ENCODE measurements at places on chromosomes 6 and 20.

GRCh38 chr6:169243661-169244060 lies 10.0 kb downstream of the THBS2 start:
- no peak for DNase-seq

- DNase-seq: no peak
Observed at GRCh38 chr6:41682497-41683272, 44.4 kb downstream of the MDFI start.

GRCh38 chr6:2117447-2117846 lies 128.0 kb downstream of the GMDS start:
- no peak for DNase-seq

GRCh38 chr6:155187994-155188706 lies 75.7 kb upstream of the CLDN20 start:
- DNase-seq: no peak

GRCh38 chr6:138691595-138692057 lies 81.9 kb upstream of the CCDC28A start:
- DNase-seq: no peak

DNA sequence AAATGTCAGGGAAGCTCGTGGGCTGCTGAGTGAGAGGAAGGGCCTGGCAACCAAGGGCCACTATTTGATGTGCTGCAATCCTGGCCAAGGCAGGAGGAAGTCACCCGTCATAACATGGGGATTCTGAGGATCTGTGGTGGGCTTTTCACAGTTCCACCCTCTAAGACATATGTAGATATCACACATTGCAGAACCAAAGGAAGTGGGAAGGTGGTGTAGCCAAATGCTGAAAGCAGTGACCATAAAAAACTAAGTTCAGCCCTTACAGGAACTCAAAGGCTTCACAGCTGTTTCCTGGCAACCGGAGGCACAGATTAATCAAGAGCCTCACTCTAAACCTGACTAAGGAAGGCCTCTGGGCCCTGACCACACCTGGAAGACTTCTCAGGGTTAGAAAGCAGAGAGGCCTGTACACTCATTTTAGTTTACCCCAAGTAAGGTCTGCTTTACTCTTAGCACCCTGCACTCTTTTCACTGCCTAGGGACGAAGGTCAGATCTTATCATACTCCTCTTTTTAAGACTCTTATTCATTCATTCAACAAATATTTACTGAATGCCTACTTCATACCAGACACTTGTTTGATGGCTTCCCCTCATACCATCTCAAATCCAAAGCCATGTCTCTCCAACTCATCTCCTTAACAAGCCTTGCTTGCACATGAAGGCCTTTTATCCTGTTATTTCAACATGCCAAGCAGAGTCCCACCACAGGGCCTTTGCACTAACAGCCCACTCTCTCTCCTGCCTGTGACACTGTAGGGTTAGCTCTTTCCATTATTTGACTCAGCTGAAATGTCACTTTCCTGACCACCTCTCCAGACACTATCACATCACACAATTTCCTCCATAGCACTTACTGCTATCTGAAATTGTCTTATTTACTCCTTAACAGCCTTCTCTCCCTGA lies 2.6 kb downstream of the UBE2V1 start:
- no peak for DNase-seq

- DNase-seq: no peak
Observed at GRCh38 chr6:31405996-31406395, 2.6 kb downstream of the MICA start.

DNA sequence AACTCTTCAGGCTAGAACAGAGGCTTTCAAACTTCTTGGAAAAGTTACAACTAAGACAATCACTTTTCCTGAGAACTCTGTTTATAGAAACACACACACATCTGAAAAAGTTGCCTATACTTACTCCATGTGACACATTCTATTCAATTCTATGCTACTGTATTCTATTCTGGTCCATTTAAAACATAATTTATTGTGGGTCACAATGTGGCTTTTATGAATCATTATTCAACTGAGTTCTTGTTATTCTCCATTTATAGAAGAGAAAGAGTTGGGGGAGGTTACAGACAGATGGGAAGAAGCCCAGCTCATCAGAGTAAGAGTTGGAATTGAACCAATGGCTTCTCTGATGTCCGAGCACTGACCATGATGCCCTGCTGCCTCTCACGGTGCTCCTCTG lies 21.6 kb upstream of the BCAS1 start:
- no peak for DNase-seq

GRCh38 chr6:109349419-109349987 lies 32.8 kb downstream of the CD164 start:
- no peak for DNase-seq

GRCh38 chr20:13650474-13650873 lies 11.7 kb upstream of the TASP1 start:
- DNase-seq: no peak

DNA sequence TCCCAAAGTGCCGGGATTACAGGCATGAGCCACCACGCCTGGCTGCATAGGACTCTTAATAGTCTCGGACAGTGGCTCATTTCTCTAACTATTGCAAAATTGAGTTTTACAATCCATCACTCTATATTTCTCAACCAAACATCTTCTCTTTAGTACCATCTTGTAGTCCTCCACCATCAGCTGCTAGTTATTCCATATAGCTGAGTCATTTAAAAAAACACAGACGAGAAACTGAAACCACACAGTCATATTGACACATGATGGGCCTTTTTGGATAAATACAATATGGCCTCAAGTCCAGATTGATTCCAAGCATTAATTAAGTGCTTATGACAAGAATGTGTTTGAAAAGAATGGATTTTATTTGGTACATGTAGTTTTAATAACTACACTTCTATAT lies 599.1 kb downstream of the MEI4 start:
- no peak for DNase-seq

DNA sequence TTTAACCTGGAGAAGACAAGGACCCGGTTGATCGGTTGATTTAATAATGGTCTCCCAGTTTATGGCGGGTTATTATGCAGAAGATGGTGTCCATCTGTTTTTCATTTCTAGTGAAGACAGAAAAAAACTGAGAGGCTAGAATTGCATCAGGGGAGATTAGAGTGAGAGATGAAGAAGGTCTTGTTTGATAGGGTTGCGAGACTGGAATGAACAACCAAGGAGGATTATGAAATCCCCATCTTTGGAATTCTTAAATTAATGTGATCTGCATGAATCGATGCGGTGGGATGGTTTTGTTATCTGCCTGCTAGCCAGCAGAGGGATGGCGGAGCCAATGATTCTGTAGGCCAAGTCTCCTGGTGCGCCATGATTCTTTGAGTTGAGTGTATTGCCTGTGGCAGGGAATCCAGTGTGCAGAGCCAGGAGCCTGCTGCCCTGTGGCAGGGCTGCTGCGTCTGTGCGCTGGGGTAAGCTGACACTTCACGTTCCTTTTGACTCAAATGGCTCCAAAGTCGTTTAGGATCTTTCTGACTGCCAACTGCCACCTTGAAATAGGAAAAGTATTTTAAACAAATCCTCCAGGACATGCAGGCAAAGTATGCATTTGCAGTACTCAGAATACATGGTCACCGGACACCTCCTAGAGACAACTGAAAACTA lies 200.1 kb downstream of the CLIC5 start:
- no peak for DNase-seq

GRCh38 chr20:36775826-36776225 lies 2.3 kb upstream of the DSN1 start:
- no peak for DNase-seq

DNA sequence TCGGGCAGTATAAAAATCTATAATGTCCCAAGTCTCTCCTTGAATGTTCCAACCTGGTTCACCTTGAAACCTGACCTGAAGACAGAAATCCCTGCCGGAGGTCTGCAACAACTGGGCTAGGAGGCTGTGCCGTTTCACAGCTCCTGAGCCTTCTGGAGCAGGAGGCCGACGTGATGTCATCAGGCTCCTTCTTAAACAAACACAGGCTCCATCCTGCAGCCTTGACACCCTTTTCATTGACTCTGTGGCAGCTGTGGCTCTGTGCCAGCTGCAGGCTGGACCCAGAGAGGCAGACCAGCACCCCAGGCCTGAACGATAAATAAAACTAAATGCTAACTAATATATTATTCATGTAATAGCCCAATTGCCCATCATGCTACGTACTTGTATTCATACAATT lies 483.9 kb downstream of the CD83 start:
- no peak for DNase-seq

DNA sequence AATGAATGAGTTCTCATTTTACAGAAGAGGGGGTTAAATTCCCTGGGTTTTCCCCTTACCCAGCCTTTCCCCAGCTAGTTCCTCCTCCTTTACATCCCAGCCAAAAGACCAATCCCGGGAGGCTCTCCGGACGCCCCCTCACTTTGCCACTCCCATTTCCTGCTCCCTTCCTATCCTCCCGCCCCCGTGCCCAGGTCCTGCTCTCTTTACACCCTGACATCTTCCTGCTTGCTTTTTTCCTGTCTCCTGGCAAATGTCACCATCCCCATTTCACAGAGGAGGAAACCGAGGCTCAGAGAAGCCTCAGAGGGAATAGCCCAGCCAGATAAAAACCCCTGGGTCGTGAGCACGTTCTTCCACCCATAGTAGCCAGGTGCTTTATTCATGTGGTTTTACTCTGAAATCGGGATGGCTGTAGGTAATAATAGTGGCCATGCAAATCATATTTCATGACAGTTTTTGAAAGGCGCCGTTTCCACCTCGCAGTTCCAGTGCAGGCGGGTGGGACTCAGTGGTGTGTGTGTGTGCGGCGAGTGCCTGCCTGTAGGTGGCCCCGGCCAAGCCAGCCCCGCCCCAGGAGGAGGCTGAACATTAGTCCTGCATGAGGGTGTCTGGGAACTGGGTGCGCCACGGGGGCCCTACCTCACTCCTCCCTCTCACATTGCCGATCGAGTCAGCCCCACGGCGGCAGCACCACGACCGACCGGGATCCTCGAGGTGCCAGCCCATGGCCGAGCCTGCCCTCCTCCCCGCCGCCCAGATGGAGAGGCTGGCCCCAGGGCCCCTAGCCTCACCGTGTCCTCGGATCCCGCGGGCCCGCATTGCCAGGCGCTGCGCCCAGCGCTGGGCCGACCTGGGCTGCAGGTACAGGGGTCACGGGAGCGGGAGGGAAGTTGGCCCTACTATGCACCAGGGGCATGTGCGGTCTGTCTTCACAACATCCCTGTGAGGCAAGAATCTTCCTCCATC lies at the start of gene ARHGAP40:
TSS of gene ARHGAP40 (plus strand) at position 594 of the 969 bp plus-strand sequence.
- DNase-seq: no peak

- no peak for DNase-seq
Observed at GRCh38 chr20:58697201-58697866, 4.7 kb downstream of the NPEPL1 start.

DNA sequence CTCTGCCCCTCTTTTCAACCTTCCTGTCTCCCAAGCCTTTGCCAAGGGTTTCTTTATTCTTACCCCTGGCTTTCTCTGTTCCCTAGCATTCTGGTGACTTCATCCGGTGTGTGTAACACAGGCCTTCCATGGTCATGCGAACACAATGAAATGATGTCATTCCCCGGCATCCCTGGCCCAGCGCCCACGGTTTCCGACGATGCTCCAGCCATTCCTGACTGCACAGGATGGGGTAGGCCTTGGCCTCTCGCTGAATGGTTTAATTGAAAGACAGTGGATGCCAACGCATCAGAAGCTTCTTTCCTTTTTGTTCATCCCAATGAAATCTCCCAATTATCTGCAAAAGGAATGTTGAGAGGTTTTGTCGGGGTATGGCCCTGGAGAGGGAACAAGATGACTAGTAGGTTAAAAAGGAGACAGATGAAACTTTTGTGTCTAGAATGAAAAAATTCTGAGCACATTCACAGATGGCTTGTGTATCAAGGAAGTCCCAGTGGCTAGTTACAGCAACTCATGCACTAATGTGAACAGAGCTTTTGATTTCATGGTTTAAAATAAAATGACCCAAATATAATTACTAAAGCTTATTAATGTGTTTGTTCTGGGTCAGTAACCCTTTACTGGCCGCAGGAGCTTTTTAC lies 655.0 kb downstream of the QKI start:
- DNase-seq: no peak

DNA sequence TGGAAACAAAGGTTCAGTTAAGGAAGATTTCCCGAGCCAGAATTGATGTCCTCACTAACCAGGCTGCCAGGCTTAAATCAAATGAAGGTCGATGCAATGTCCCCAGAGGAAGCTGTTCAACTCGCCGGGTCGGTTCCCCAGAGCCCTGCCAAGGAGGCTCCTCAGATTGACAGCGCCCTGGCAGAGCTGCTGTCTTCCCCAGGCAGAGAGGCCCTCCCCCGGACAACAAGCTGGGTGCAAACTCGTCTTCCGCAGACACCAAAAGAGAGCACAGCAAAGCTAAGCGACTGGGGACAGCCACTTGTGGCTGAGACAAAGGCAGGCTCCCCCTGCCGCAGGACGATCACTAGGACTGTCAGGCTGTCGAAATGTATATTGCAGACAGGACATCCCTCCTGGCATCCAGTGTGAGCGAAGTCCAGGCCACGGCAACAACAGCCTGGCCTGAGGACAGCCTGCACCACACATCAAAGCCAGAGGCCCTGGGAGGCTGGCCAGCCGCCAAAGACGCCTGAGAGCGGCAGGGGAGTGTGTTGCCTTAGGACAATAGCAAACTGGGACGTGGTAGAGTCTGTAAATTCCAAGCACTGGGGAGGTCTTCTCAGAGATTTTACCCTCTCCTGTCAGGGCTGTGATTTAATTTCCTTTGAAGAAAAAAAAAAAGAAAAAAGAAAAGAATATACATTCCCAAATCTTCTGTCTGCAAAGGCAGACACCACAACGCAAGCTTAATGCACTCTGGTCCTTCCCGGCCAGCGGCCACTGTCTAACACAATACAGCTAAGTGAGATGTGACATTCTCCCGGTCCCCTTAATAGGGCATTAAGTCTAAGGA lies 99.1 kb downstream of the HIVEP2 start:
- peak; percentile 31 for DNase-seq

- DNase-seq: no peak
Observed at GRCh38 chr20:41697861-41698559, 79.8 kb upstream of the CHD6 start.

DNA sequence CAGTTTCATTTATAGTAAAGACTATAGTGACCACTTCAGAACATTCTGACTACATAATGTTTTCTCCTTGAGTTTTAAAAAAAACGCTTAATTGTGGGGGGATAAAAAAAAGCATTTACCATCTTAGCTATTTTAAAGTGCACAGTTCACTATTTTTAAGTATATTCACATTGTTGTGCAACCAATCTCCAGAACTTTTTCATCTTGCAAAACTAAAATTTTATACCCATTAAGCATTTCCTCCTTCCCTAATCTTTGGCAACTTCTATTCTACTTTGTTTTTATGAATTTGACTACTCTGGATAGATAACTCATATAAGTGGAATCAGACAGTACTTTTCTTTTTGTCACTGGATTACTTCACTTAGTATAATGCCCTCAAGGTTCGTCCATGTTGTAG lies 62.3 kb downstream of the FKBP5 start:
- no peak for DNase-seq

- DNase-seq: no peak
Observed at GRCh38 chr6:79196912-79197311, 37.6 kb downstream of the HMGN3 start.

DNA sequence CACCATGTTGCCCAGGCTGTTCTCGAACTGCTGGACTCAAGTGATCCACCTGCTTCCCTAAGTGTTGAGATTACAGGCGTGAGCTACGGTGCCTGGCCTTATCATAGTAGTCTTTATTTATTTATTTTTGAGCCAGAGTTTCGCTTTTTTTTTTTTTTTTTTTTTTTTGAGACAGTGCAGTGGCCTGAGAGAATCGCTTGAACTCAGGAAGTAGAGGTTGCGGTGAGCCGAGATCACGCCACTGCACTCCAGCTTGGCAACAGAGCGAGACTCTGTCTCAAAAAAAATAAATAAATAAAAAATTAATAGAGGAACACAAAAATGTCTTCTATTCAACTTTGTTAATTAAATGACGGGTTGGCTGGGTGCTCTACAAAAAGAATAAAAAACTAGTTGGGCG lies 12.9 kb downstream of the MAPRE1 start:
- DNase-seq: no peak

All from thoracic aorta (tissue), 2 donors.